HL-60 (cell line): ENCODE measurements at places on chromosomes 4 and X.

DNA sequence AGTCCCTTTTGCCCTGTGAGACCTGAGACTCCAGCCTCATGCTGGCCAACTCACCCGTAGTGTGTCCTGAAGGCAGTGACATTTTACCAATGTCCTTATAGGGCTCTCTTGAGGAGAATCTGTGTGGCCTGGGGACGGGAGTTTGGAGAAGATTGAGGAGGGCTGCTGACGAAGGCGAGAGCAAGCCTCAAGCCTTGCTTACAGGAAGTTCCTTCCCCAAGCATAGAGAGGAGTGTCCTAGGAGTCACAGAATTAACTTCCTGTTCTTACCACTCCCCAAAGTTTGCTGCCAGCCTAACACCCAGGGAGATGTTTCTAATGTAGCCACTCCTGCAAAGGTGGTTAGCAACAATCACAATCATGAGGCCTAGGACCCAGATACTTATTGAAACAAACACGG lies at the start of gene NXF3:
Gene NXF3 (minus strand): TSS at position 202 of the 400 bp plus-strand sequence. CDS start 120 bp downstream, at position 82.
- DNase-seq: peak; percentile 82

DNA sequence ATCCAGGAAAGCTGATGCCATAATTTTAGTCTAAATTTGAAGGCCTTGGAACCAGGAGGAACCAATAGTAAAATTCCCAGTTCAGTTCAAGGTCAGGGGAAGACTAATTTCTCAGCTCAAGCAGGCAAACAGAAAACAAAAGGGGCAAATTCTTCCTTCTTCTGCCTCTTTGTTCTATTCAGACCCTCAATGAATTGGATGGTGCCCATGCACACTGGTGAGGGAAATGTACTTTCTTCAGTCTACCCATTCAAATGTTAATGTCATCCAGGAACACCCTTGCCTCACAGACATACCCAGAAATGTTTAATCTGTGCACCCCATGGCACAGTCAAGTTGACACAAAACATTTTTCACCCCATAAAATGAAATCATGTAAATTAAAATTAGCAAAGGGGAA lies 1851.2 kb upstream of the ADGRL3 start:
- no peak for DNase-seq

- no peak for DNase-seq
These were observed 703.5 kb upstream of the PABPC4L start for GRCh38 chr4:134905061-134905460.

GRCh38 chrX:44889824-44890223 lies 16.8 kb downstream of the KDM6A start:
- DNase-seq: no peak

GRCh38 chr4:113541933-113542332 lies 219.6 kb downstream of the CAMK2D start:
- DNase-seq: no peak

DNA sequence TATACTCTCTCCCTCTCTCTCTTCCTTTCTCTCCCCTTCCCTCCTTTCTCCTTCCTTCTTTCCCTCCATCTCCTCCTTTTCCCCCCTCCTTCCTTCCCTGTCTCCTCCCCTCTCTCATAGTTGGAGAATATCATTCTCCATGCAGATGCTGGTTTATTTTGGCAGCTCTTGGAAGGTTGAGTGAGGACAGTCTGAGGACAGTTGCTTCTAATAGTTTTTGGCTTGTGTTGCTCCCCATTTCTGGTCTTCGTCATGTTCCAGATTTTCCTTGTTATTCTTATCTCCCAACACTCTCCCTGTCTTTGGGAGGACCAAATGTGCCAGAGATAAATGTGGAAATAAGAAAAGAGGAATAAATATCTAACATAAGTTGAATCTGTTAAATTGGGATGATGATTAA lies 263.0 kb downstream of the FRMPD4 start:
- no peak for DNase-seq
